ENCODE measurements at places on chromosomes 6 and 20.

DNA sequence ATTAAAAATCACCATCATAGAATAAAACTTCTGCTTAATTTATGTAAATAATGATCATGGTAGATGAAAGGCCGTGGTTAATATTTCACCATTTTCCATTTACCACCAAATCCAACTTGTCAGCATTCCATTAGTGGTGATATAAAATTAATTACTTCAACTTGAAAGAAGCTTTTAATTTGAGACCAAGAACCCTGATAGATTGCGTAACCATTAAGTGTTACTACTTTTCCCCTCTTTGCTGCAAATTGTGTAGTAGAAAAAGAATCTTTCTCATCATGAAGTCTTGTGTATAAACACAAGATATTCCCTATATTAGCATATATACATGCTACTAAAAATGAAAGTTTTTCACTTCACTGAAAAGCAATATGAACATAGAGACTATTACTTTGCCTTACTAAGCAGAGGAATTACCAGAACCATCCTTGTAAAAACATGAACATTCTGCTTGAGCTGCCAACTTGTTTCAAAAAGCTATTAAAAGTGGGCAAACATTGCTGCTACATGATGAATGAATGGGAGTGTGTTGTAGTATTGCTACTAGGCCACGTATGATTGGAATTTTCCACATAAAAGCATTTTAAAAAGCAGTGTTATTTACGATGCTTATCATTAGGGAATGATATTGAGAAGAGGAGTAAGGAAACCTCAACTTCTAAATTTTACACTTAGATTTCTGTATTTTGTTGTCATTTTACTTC lies 35.0 kb downstream of the STX11 start:
- DNase-seq, result no peak

- no peak for DNase-seq
Measured at GRCh38 chr6:76633259-76633658, 560.8 kb upstream of the IMPG1 start.

GRCh38 chr6:89611666-89612065 lies 26.9 kb downstream of the LYRM2 start:
- no peak for DNase-seq

- DNase-seq, result no peak
Measured at GRCh38 chr20:47988676-47989075, 203.4 kb upstream of the SULF2 start.

DNA sequence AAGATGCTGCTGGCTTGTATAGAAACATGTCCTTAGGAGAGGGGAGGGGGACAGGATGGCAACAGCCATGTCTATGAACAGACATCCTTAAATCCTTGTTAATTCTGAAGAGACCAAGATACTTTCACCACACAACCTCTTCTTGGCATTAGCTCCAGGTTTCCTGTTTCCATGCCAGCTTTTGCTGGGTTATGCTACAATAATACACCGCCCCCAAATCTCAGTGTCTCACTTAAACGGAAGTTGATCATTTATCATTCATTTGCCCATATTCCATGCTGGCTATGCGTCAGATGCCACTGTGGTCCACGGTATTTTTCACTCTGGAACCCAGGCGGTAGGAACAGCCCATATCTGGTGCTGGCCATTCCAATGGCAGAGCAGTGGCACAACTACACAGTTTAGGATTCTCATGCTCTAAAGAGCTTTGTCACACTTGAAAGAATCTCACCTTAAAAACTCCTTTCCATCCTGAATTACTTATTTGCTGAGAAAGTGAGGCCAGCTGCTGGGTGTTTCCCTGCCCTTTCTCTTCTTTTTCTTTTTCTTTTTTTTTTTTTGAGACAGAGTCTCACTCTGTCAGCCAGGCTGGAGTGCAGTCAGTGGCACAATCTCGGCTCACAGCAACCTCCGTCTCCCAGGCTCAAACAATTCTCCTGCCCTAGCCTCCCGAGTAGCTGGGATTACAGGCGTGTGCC lies 3.7 kb upstream of the RNASET2 start:
- DNase-seq, result no peak

DNA sequence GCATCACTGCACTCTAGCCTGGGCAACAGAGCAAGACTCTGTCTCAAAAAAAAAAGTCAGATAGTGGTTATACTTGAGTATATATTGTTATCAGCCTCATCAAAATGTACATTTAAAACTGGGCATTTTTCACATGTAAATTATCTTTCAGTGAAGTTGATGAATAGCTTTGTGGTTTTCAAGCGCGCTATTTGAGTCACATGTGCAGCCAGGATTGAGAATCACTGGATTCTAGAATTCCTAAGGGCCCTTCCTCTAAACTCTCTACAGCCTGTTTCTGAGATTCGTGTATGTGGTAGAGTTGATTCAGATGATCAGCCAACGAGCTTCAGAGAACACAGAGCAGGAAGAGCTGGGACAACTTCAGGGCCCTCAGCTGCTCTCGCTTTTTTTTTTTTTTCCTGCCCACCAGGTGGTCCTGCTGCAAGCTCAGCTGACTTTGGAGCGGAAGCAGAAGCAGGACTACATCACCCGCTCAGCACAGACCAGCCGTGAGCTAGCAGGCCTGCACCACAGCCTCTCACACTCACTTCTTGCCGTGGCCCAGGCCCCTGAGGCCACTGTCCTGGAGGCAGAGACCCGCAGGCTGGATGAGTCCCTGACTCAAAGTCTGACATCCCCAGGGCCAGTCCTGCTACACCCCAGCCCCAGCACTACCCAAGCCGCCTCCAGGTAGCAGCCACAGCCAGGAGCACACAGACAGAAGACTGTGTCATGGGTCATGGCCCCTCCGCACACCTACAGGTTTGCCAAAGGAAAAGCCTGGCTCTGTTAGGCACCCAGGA lies 18.3 kb downstream of the C20orf173 start:
- no peak for DNase-seq

DNA sequence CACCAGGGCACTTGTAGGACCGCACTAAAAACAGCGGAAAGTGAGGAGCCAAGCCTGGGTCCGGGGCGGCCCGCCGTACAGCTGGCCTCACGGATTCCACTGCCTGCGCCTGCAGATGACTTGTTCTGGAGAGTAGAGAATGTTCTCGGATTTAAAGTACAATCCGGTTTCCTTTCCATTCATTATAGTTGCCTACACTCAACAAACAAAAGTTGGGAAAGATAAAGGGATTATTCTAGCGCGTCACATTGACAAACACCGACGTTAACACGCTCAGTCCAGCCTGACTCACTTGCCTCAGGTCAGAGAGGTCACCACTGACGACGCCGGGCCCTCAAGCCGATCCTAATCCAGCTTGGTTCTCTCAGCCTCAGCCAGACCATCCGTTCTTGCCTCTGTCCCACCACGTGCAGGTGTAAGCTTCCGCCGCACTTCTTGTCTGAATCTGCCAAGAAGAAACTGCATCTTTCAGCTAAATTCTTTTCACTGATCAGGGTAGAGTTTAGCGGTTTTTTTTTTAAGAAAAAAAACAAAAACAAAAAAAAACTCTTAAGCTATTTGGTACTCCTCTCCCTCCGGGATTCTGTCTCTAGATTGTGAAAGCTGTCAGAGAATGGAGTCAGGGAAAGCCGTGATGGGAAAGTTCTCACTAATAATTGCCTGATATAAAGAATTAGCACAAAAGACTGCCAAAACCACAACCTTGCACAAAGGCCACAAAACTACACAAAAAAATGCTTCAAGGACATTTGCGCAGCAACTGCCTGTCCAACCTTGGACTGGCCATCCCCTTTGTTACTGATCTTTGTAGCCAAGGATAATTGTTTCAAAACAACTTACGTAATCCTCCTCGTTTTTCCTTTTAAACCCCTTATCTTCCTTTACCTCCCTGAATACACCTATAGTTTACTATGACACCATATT lies 1.1 kb upstream of the PHF10 start:
- peak; percentile 29 for DNase-seq

GRCh38 chr6:12060780-12061609 lies 48.9 kb downstream of the HIVEP1 start:
- peak; percentile 22 for DNase-seq

DNA sequence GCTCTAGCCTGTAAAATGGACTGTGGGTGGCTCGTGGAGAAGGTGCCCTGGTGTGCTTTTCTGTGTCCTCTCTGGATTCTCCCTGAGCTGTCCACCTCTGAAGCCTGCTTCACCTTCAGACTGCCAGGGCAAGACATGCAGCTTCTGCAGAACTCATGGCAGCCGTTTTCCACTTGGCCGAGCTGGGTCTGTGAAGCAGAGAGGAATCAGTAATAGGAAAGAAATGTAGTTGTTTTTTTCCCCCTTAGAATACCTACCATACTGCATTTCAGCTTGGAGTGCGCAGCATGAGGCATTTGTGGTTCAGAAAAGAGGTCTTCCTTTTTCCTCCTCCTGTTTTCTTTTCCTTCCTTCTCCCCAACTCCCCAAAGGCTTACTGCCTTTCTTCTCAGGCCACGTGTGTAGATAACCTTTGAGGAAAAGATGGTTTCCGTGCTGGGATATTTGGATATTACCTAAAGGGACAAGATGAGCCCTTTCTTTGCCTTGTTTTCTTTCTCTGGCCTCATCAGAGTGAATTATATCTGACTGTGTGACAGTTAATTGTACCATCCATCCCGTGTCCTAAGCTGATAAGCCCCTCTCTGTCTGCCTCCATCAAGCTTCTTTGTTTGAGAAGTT lies 39.4 kb downstream of the RREB1 start:
- DNase-seq, result no peak

- DNase-seq, result no peak
Measured at GRCh38 chr6:46465294-46466165, 25.7 kb downstream of the RCAN2 start.

GRCh38 chr20:51810155-51811041 lies 8.1 kb upstream of the SALL4 start:
- no peak for DNase-seq
